ENCODE measurements at places on chromosomes 12 and 14.

DNA sequence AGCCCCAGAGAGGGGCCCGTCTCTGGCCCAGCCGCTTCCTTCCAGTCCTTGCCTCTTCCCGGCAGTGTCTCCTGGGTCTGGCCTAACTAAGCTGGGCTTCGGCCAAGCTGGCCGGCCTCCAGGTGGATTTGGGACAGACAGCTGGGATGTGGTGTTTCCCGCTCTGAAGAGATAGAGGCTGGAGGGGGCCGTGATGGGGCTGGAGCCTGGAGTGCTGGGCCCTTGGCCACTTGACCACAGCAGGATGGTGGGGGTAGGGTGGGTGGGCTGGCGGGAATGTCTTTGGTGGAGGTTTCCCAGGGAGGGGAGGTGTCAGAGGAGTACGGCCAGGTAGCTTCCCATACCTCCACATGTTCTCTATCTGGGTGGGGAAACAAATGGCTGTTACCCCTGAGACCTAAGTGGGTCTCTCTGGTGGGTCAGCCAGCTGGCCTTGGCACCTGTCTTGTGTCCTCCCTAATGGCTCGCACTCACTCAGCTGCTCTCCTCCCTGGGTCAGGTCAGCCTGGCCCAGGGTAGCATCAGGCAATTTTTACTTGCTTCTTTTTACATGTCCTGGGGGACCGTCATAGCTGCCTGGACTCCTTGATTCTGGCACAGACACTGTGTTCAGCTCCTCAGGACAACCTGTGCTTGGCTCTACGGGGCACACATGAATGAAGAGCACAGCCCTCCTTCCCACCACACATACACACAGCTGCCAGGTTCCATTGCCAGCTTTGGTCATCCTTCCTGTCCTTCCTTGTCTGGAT, 19.8 kb upstream of the PGF start:
- DNase-seq: no peak

DNA sequence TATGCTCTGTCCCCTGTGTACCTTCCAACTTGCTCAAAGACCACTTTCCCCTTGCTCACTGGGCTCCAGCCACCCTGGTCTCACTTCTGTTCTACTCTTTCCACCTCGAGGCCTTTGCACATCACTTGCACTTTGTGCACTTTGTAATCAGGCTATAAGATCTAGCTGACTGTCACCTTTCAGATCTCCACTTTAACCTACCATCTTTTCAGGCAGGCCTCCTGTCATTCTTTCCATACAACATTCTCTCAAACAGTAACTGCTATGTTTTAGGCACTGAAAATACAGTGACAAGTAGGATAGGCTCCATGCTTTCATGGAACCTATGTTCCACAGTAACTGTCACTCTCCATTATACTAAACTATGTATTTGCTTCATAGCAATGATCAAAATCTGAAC, 14.0 kb downstream of the CPM start:
- no peak for DNase-seq

DNA sequence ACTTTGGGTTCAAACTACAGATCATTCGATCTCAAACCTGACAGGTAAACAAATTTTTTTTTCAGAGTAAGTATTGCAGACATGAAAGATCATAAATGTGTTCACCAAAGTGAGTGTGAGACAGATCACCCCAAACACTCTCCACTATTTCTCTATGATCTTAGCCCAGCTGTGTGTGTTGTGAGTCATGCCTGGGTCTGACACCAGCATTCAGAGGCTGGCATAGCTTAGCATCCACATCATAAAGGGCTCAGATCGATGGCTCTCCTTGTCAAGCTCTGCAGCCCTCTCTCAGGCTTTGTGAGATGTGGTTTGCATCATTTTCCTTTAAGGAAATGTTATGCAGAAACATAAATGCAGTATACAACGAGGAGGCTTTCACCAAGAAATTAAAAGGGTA, 164.9 kb downstream of the ETV6 start:
- DNase-seq: peak; percentile 77

DNA sequence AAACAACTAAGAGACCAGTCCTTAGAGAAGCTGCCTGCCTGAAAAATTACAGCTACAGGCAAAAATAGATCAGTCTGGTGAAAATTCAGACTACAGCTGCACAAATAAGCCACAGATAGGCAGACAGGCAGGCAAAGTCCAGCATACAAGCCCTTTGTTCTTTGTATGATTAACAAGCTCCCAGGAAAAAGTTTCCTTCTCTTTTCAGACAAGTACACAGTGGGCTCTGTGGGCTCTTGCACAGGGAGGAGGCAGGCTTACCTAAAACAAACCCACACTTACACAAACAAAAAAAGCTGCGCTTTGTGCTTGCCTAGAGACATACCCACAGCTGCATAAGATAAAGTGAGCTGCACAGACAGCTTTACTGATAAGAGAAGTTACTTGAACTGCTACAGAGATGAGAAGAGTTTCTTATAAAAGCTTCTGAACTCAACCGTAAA, 7.7 kb downstream of the OR6C68 start:
- DNase-seq: no peak

GRCh38 chr14:68727315-68728047, 65.4 kb downstream of the ZFP36L1 start:
- peak; percentile 80 for DNase-seq

DNA sequence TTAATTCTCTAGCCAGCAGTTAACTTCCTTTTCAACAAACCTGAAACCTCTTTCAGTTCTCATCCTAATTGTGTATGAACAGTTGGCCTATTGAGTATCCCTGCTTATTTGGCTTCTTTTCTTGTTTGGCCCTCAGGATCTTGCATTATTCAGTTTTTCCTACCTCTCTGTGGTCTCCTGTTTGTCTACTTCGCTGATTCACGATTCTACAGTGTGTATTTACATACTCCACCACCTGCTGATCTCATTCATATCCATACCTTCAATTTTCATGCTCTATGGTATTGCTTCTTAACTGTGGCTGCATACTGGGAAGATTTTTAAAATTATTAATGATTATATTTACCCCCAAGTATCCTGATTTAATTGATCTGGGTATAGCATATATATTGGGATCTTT, 56.4 kb downstream of the RASSF9 start:
- no peak for DNase-seq
